Tibial nerve (tissue), 4 donors: ENCODE measurements at places on chromosomes 4 and X.
A peak's percentile ranks its signal among the peaks of the same experiment; 100 is the strongest.

DNA sequence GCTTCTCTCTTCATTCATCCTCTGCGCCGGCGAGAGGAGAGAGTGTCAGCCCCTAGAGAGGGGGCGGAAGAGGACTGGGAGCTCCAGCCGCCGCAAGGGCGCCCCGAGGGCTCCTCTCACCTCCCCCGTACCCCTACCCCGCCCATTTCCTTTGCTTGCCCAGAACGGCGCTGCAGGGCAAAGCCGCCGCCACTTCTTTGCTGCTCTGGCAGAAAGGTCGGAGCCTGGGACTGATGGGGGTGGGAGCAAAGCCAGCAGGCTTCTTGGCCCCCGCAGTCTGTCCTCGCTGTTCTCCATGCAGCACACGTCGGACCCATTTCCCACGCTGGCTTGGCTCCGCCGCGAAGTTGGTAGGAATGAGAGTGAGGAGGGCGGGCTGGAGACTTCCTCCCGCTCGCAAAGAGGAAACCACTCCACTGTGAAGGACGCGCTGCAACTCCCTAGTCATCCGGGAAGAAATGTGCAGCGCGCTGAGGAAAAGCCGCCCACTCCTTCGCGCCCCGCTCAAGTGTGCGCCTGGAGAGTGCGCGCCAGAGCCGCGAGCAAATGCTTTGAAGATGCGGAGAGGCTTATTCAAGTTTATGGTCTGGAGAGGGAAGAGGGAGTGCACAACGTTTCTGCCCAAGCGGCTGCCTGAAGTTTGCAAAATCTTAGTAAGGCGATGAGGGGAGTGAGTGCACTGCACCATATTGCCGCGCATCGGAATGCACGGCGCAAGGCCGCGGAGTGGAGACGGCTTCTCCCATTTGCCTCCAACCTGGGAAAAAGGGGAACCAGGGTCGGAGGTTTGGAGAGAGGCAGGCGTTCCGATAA lies 2.8 kb upstream of the PCDH7 start:
- H3K27me3 ChIP-seq: peaks cover 37% of the 10 kb centered on the region
- DNase-seq: no peak
- H3K27ac ChIP-seq: no peak overlapping the region
- H3K4me3 ChIP-seq: peak overlapping the region; percentile 69
- no peaks in the 10 kb centered on the region for H3K4me1 ChIP-seq

DNA sequence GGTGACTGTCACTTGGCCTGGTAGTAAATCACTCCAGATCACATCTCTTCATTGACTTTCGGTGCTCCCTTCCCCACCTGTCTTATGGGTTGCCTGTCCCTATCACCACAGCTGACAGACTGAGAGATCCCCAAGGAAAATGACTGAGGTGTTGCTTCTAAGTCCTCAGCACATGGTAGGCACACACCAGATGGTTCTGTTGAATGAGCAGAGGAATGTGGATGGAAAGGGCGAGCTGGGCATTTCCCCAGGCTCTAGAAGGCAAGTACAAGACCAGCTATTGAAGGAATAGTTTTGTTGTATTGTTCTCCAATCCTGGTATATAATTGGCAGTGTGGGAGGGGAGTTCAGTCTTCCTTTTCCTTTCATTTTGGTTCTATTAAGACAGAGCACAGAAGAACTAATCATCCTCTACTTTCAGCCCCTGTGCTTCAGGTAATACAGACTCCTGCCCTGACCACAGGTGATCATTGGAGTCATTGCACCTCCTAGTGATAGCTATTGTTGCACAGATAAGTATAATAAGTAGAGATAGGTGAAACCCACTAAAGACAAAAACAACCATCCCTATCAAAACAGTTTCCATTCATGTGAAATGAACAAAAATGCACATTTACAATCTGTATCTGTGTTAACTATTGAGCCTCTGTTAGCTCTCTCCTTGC lies 158.6 kb downstream of the TRAM1L1 start:
- no peaks in the 10 kb centered on the region for H3K4me1 ChIP-seq
- no peak overlapping the region for H3K27ac ChIP-seq
- H3K27me3 ChIP-seq: peaks cover 14% of the 10 kb centered on the region
- H3K36me3 ChIP-seq: no peaks in the 10 kb centered on the region

- DNase-seq: no peak
- H3K27me3 ChIP-seq: no peaks in the 10 kb centered on the region
Measured at GRCh38 chr4:48738856-48739255, 41.2 kb downstream of the FRYL start.

DNA sequence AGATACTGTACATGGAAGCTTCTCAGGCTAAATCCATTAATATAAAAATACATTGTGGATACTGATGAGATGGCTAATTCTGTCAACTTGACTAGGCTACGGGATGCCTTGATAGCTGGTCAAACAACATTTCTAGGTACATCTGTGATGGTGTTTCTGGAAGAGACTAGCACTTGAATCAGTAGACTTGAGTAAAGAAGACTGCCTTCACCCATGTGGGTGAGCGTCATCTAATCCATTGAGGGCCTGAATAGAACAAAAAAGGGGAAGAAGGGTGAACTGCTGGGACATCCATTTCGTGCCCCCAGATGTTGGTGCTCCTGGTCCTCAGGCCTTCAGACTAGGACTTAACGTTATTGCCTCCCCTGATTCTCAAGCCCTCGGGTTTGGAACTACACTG lies 3.7 kb upstream of the SRP72 start:
- no peak overlapping the region for H3K27ac ChIP-seq
- no peaks in the 10 kb centered on the region for H3K36me3 ChIP-seq
- no peak for DNase-seq
- H3K27me3 ChIP-seq: no peaks in the 10 kb centered on the region

- no peak overlapping the region for H3K4me3 ChIP-seq
- no peaks in the 10 kb centered on the region for H3K36me3 ChIP-seq
- H3K27ac ChIP-seq: no peak overlapping the region
- no peaks in the 10 kb centered on the region for H3K27me3 ChIP-seq
- no peaks in the 10 kb centered on the region for H3K4me1 ChIP-seq
Measured at GRCh38 chrX:30643313-30643821, 9.9 kb upstream of the GK start.

GRCh38 chr4:17164666-17165065 lies 266.2 kb upstream of the LDB2 start:
- no peak overlapping the region for H3K4me3 ChIP-seq
- no peak overlapping the region for H3K27ac ChIP-seq
- no peak for DNase-seq

- no peak overlapping the region for H3K4me3 ChIP-seq
- DNase-seq: no peak
- H3K27me3 ChIP-seq: no peaks in the 10 kb centered on the region
- no peak overlapping the region for H3K27ac ChIP-seq
- no peaks in the 10 kb centered on the region for H3K4me1 ChIP-seq
- H3K36me3 ChIP-seq: no peaks in the 10 kb centered on the region
Measured at GRCh38 chr4:12446657-12447185, 1018.0 kb upstream of the HS3ST1 start.

GRCh38 chr4:16031546-16032395 lies 52.1 kb downstream of the PROM1 start:
- H3K4me3 ChIP-seq: no peak overlapping the region
- no peak overlapping the region for H3K27ac ChIP-seq
- no peaks in the 10 kb centered on the region for H3K27me3 ChIP-seq
- no peak for DNase-seq
- no peaks in the 10 kb centered on the region for H3K4me1 ChIP-seq

DNA sequence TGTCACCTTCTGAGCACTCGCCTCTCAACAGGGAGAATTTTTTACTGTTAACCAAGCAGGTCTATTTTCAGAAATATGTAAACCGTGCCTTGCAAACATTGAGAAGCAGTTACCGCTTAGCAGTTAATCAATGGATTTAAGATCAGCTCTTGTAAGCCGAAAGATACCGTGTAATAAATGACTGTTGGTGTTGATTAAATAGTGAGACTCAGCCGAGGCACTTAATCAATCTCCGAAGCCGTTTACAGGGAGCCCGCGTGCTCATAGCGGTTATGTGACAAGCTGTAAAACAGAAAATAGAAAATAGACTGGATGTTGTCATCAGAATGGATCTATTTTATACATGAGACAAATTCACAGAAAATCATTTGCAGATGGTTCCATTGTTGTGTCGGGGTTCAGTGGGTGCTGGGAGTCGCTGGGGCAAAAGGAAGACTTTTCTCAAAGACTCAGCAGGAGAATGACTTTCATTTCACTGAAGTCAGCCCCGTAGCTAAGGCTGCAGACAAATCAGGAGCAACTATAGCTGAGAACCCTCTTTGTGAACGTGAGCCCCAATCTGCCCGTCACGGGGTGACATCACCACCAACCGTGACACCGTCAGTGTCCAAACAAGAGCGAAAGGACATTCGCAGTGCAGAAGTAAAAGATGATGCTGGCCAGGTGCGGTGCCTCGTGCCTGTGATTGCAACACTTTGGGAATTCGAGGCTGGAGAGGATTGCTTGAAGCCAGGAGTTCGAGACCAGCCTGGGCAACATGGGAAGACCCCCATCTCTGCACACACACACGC lies 275.3 kb downstream of the CRLF2 start:
- H3K27ac ChIP-seq: no peak overlapping the region
- H3K36me3 ChIP-seq: no peaks in the 10 kb centered on the region
- H3K4me3 ChIP-seq: no peak overlapping the region
- H3K4me1 ChIP-seq: no peaks in the 10 kb centered on the region
- no peak for DNase-seq

DNA sequence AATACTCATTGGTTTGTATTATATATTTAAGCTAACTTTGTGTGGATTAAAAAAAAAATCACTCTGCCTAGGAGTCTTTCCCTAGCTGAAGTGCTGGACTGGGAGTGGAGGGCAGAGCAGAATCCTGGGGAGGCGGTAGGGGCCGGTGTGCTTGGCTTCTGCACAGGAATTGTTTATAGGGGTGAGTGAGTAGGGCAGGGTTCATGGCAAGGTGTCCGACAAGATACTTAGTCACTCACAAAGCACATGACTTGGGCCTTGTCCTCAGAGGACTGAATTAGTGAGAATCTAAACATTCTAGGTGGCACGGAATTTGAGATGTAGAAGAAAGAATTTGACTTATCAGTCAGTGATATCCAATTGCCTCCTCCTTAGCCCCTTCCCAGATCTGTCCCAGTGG lies 32.2 kb downstream of the FNIP2 start:
- H3K4me3 ChIP-seq: no peak overlapping the region
- H3K27me3 ChIP-seq: no peaks in the 10 kb centered on the region
- H3K4me1 ChIP-seq: peaks cover 48% of the 10 kb centered on the region

- H3K4me3 ChIP-seq: no peak overlapping the region
- DNase-seq: no peak
- H3K4me1 ChIP-seq: no peaks in the 10 kb centered on the region
Measured at GRCh38 chrX:9279234-9279544, 185.7 kb upstream of the TBL1X start.

DNA sequence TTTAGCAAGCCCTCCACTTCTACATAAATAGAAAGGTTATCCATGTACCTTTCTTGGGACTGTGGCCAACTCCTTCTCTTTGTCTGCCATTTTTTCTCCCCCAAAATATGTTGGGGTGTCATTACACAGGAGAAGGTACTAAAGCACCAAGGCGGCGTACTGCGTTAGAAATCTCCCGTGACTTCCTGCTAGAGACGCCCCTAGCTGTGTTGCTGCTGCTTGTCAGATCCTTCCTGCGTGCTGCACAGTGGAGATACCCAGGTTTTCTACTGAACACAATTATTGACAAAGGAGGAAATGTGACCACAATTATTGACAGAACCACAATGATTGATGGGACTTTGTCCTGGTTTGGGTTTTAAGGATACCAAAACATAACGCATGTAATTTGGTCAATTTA lies 97.7 kb downstream of the EFHC2 start:
- no peaks in the 10 kb centered on the region for H3K27me3 ChIP-seq
- H3K36me3 ChIP-seq: no peaks in the 10 kb centered on the region
- H3K4me1 ChIP-seq: no peaks in the 10 kb centered on the region
- no peak overlapping the region for H3K4me3 ChIP-seq

GRCh38 chrX:11064851-11065600 lies 46.1 kb upstream of the HCCS start:
- DNase-seq: no peak
- no peak overlapping the region for H3K4me3 ChIP-seq
- H3K27me3 ChIP-seq: no peaks in the 10 kb centered on the region
- H3K27ac ChIP-seq: no peak overlapping the region
- H3K4me1 ChIP-seq: no peaks in the 10 kb centered on the region

DNA sequence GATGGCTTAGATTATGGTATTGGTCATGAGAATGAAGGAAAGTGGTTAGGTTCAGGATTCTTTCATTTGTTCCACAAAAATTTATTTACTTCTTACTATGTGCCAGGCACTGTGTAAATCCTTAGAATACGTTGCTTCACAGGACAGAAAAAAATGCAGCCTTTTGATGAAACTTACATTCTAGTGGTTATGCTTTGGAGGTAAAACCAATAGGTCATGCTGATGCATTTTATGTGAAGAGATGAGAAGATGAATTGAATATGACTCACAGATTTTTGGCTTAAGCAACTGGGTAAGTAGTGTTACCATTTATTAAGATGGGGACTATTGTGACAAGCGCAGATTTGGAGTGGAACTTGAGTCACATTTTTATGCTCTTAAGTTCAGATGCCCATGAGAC lies 165.3 kb downstream of the GLRA2 start:
- DNase-seq: no peak
- no peak overlapping the region for H3K4me3 ChIP-seq
- no peaks in the 10 kb centered on the region for H3K4me1 ChIP-seq
- H3K27ac ChIP-seq: no peak overlapping the region
- H3K36me3 ChIP-seq: no peaks in the 10 kb centered on the region

GRCh38 chrX:66882101-66882500 lies 243.2 kb upstream of the EDA2R start:
- H3K27me3 ChIP-seq: no peaks in the 10 kb centered on the region
- H3K36me3 ChIP-seq: no peaks in the 10 kb centered on the region
- H3K4me3 ChIP-seq: no peak overlapping the region

GRCh38 chr4:184370711-184371389 lies 103.5 kb downstream of the IRF2 start:
- H3K36me3 ChIP-seq: no peaks in the 10 kb centered on the region
- no peaks in the 10 kb centered on the region for H3K27me3 ChIP-seq
- H3K27ac ChIP-seq: peak overlapping the region; percentile 61
- H3K4me1 ChIP-seq: no peaks in the 10 kb centered on the region
- DNase-seq: no peak
- no peak overlapping the region for H3K4me3 ChIP-seq

GRCh38 chrX:21658152-21658737 lies at the start of gene KLHL34:
KLHL34 (minus strand) TSS chrX:21658330; CDS start chrX:21657788, 542 bp downstream.
- H3K27me3 ChIP-seq: no peaks in the 10 kb centered on the region
- H3K4me1 ChIP-seq: no peaks in the 10 kb centered on the region
- no peak within 1 kb of the TSS for H3K4me3 ChIP-seq
- no peak for DNase-seq
- no peaks in the 10 kb centered on the region for H3K36me3 ChIP-seq
